ENCODE measurements at places on chromosomes 5 and 9.
A peak's percentile ranks its signal among the peaks of the same experiment; 100 is the strongest.

DNA sequence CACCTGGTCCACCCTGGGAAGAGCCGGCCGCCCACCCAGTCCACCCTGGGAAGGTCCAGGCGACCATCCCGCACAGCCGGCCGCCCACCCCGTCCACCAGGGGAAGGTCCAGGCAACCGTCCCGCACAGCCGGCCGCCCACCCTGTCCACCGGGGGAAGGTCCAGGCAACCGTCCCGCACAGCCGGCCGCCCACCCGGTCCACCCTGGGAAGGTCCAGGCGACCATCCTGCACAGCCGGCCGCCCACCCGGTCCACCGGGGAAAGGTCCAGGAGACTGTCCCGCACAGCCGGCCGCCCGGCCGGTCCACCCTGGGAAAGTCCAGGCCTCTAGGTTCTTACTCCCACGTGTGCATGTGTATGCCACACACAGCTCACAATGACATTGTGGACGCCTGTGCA, 6.7 kb upstream of the QSOX2 start:
- no peak for DNase-seq

DNA sequence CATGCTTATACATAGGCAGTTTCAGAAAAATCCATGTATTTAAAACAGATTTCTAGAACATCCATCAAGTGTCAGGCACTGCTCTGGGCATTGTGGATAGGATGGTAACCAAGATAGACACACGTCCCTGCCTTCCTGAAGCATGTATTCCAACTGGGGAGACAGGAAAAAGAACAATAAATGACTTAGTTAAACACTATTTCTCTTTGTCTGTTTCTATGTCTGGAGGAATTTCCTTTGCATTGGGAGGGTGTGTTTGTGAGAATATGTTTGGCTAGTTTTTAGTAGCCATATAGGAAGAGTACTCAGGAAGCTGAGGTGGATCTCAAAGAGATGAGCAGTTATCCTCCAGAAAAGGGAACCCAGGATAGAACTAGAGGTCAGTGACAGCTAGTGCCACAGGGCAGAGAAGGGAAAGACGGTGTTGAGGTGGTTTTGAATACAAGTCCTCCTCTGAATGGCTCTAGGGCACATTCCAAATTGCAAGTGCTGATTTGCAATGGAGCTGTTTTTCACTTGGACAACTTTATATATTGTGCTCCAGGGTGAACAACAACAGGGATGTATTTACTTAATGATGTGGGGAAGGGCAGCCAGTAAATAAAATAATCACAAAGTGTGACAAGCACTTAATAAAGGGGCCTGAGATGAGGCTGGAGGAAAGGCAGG, 144.7 kb upstream of the SHB start:
- DNase-seq = no peak

- DNase-seq = no peak
These were observed 37.9 kb downstream of the SH3TC2 start for GRCh38 chr5:149024943-149025342.

- no peak for DNase-seq
These were observed 795 bp upstream of the ASS1 start for GRCh38 chr9:130443840-130444492.

DNA sequence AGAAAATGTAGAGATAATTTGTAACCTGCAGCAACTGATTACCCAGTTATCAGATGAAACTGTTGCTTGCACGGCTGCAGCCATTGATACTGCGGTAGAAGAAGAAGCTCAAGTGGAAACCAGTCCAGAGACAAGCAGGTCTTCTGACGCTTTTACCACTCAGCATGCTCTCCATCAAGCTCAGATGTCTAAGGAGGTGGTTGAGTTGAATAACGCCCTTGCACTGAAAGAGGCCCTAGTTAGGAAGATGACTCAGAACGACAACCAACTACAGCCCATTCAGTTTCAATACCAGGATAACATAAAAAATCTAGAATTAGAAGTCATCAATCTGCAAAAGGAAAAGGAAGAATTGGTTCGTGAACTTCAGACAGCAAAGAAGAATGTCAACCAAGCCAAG, 1.7 kb downstream of the KIF4B start:
- DNase-seq = no peak

DNA sequence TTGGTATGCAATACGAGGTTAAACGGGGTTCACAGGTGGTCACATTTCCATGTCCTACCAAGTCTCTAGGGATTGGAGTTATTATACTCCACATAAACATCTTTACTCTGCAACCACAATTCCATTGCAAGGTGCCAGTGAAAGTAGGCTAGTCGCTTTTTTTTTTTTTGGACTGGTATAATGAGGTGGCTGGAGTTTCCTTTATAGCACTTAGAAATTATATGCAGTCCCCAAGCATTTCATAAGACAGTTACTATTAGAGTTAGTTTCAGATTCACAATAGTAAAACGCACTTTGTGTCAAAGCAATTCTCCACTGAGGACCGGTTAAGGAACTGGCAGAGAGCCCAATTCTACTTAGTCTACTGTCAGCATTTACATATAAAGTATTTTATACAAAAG, 1.4 kb downstream of the MEF2C start:
- no peak for DNase-seq

- DNase-seq = no peak
These were observed 2.2 kb downstream of the TNFSF15 start for GRCh38 chr9:114803479-114804265.

DNA sequence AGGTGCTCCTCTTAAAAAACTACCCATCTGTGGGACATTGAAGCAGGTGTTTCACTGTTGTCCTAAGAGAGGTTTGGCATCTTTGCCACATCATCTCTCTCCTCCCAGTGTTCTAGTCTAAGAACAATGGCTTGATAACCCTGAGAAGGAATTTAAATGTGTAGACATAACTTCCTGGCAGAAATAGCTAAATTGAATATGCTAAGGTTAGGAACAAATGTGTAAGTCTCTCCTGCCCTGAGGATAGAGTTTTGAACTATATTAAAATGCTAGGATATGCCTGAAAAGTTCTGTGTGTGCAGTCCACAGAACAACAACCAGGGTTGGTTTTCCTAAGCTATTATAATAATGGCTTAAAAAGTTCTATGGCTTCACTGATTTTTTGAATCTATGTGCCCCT, 106.6 kb downstream of the LRRC70 start:
- DNase-seq = no peak

- no peak for DNase-seq
These were observed 35.4 kb downstream of the DOCK8 start for GRCh38 chr9:250039-250438.

- DNase-seq = no peak
These were observed 15.1 kb downstream of the SLCO6A1 start for GRCh38 chr5:102483736-102484135.

DNA sequence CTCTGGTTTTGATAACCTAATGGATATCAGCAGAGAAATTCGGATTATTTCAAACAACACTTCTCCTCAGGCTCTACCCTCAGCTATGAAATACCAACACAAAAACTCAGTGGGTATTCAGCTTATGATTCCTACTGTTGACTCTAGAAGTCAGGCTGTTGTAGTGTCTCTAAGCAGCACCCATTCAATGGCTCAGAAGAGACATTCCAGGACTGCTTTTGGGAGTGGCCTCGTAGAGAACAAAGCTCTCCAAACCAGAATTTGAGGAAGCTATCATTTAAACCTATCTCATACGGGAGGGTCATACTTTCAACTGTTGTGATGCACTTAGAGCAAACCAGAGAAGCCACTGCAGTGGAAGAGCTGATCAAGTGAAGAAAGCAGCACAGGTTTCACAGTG, 34.1 kb downstream of the ETF1 start:
- no peak for DNase-seq

DNA sequence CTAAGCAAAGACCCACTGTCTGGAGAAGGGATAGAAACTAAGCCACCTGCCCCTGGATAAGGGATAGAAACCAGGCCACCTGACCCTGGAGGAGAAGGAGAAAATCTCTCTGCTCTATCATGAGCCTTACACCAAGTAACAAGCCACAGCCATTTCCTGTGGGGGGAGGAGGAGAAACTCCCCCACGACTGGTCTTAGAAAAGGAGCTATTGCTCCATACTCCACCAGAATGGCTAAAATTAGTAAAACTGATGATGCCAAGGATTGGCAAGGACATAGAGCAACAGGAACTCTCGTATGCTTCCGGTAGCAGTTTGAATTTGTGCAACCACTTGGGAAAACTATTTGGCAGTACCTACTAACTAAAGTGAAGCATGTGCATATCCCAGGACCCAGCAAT, 70.8 kb downstream of the ACTL7B start:
- no peak for DNase-seq

GRCh38 chr9:114165407-114166102, 10.2 kb downstream of the COL27A1 start:
- no peak for DNase-seq

DNA sequence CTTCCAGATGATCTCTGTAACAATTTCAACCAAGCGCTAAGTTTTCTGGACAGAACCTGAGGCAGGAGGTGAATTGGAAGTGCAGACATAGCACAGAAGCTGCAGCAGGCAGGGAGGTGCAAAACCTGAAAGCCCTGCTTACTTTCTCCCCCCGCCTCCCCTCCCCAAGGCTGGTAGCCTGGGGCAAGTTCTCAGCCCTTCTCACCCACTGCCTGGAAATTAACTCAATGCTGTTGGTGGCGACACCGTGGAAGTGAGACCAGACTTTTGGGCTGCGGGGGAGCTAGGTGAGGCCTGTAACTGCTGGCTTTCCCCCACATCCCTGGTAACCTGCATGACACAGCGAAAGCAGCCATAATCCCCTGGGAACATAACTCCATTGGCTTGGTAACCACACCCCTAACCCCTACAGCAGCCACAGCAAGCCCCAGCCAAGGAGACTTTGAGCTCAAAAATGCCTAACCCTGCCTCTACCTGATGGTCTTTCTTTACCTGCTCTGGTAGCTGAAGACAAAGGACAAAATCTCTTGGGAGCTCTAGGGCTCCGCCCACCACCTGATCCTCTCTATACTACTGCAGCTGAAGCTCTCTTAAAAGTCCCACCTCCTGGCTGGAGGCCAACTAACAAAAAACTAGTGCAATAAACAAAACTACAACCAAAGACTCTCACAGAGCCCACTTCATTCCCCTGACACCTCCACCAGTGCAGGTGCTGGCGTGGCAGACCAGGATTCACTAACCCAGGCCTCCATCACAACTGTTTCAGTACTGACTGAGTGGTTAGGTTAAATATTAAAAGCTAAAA, 11.9 kb upstream of the OR13C8 start:
- no peak for DNase-seq

- no peak for DNase-seq
These were observed 123.3 kb downstream of the PHF2 start for GRCh38 chr9:93699650-93700049.

DNA sequence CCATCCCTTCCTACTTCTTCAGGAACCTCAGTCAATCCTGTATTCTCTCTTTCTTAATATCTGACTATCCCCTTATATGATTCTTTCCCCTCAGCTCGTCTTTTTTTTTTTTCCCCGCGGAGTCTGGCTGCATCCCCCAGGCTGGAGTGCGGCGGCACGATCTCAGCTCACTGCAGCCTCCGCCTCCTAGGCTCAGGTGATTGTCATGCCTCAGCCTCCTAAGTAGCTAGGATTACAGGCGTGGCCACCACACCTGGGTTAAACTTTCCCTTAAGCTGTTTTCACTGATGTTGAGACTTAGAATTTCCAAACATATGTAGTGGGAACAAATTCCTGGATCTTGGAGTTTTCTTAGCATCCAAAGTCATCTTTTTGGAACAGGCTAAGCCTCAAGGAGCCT, 13.3 kb upstream of the RUSC2 start:
- DNase-seq = no peak

GRCh38 chr9:27209034-27209433, 87.9 kb downstream of the EQTN start:
- DNase-seq = no peak

- DNase-seq = no peak
These were observed 283.6 kb upstream of the PRDM9 start for GRCh38 chr5:23223846-23224245.

DNA sequence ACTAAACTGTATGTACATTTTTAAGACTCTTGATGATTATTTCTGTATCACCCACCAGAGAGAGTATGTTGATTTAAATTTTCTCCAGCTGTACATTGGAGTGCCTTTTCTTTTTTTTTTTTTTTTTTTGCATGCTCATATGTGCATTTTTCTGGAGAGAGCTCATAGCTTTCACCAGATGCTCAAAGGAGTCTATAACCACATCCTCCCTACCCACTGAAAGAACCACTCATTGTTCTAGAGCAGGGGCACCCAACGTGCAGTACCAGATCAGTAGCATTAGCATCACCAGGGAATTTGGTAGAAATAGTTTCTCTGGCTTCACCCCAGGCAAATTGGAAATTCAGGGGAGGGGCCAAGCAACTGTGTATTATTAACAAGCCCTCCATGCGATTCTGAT, 53.9 kb upstream of the TMEM171 start:
- no peak for DNase-seq

DNA sequence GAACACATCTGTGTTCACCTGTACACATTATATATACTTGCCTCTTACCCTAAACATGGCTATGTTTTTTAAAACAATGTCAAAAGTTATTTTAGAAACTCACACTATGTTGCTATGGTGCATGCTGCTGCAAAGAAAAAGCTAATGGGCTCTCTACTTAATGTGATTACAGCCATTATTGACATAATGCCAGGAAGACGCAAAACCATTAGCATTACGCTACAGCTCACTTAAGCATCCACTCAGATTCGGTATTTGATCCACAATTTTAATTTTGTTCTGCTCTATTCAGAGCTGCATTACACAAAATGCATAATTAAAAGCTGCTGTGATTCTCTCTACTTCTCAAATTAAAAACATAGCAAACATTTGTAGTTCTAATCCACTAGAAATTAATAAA, 395.2 kb downstream of the BNC2 start:
- no peak for DNase-seq

- no peak for DNase-seq
These were observed 26.5 kb downstream of the LIX1 start for GRCh38 chr5:97115932-97116331.

DNA sequence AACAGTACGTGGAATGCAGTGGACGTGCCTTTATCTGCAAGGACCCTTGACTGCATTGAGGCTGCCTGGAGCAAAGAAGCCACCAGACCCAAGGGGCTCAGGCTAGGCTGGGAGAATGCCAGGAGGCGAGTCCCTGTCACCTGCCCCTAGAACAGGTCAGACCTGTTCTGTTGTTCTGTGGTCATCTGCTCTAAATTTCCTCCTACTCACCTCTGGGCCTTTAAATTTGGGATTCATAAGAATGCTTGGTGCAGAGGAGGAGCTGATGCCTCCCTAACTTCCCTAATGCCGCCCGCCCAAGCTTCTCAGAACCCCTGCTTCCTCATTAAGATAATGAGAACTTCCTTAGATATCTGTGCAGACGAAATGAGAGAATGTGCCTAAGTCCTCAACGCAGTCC, 32.0 kb downstream of the DAPK1 start:
- DNase-seq = no peak

- DNase-seq = no peak
These were observed 22.6 kb upstream of the TTC39B start for GRCh38 chr9:15329539-15330109.

DNA sequence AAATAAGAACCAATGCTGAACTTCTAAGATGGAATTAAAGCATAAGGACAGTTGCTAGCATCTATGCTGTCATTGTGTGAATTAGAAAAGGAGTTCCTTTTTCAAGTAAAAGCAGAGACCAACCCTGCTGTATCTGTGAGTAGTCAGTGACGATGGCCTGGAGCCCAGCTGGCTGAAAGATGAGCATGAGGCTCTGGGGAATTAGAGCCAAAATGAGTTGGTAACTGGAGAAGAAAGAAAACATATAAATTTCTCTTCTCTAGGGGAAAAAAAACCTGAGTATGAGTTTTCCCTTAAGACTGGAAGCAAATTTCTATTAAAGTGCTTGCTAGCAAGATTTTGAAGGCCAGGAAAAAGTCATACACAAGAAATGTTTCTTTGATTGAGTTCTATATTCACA, 1.6 kb upstream of the SPZ1 start:
- DNase-seq = peak; percentile 53

- no peak for DNase-seq
These were observed 20.2 kb downstream of the NIPSNAP3B start for GRCh38 chr9:104784098-104784497.
